ENCODE measurements at places on chromosomes 2 and 18.

- no peak for DNase-seq
These were observed 21.7 kb upstream of the IHH start for GRCh38 chr2:219082332-219082958.

GRCh38 chr2:28972778-28973335, 8.2 kb upstream of the TOGARAM2 start:
- no peak for DNase-seq

GRCh38 chr2:40043191-40043590, 264.1 kb upstream of the THUMPD2 start:
- DNase-seq, result no peak

- DNase-seq, result no peak
These were observed 10.8 kb downstream of the KHK start for GRCh38 chr2:27097341-27097740.

DNA sequence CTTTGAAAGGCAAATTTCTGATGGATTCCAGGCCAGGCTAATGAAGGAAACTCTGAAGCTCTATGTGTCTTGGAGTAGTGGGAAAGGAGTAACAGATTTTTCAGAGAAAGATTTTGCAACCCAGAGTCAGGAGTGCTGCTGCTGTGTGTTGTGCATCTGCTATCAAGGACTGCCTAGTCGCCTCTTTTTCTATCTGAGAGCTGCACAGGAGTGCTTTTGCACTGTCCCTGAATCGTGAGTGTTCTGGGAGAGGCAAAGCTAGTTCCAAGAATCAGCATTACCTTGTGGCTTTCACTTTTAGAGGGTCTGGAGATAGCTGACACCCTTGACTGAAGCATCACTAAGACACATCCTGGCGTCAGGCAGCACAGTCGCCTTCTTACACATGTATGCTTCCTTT, 336.4 kb downstream of the PARD3B start:
- DNase-seq, result no peak

DNA sequence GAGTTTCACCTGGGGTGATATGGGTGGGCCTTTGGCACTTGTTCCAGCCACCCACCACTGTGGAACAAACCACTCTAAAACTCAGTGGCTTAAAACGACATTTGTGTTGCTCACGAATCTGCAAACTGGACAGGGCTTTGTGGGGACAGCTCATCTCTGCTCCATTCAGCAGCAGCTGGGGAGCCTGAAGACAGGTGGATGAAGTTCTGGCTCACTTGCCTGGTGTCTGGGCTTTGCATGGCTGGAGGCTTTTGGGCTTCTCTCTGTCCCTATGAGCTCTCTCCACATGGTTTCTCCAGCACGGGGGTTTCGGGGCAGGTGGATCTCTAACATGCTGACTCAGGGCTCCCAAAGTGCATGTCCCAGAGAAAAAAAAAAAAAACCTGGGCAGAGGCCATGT, 93.0 kb upstream of the GLI2 start:
- DNase-seq, result no peak

- DNase-seq, result no peak
These were observed 598 bp upstream of the CEP68 start for GRCh38 chr2:65055422-65056214.

DNA sequence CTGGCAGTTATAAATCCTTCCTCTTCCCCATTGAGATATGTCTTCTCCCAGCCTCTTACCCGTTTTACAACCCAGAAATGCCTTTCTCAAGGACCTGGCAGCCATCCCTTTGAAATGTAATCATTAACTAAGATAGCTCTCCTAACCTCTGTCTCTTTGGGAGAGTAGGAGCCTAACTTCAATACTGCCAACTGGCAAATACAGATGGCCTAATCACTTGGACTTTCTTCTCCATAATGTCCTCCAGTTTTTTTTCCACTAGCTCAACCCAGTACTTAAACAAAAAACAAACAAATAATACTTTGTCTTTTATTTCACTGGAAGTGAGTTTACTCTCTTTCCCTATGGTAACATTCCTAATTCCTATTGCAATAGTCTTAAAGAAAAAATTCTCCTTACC, 1391.1 kb downstream of the SUCLG1 start:
- no peak for DNase-seq

DNA sequence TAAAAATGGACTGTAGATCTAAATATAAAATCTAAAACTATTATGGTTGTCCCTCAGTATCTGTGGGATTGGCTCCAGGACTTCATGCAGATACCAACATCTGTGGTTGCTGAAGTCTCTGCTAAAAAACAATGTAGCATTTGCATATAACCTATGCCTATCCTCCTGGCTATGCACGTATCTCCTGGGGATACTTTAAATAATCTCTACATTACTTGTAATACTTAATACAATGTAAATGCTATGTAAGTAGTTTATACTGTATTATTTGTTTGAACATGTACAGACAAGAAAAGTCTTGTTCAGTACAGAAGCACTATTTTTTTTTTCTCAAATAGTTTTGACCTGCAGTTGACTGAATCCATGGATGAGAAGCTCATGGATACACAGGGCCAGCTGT, 134.9 kb downstream of the ZAP70 start:
- DNase-seq, result no peak

DNA sequence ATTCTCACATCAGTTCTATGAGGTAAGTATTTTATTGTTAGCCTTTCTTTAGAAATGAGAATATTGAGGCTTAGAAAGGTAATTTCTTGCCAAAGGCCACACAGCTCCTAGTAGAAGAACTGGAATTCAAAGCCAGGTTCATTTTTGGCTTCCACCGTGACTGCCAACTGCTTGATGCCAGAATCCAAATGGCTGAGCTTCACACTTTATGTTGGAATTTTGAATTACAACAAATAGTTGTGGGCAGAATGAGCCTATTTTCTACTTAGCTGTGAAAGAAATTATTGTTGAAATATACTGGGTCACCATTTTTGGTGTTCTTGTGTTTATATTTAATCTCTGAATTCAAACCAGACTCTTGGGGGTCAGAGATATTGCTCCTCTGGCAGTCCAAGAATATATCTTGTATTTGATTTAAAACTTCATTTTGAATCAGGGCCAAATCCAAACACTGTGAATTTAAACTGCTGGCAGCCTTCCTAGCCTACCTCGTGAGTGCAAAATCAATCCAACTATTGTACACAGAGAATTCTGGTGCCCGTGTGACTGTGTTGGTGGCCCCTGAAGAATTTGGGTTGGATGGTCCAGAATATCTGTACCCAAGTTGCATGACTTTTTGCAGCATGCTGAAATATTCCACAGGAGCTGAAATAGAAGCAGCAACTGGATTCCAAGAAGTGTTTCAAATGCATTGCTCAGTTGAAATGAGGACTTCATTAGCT, 35.6 kb upstream of the LPIN1 start:
- no peak for DNase-seq

DNA sequence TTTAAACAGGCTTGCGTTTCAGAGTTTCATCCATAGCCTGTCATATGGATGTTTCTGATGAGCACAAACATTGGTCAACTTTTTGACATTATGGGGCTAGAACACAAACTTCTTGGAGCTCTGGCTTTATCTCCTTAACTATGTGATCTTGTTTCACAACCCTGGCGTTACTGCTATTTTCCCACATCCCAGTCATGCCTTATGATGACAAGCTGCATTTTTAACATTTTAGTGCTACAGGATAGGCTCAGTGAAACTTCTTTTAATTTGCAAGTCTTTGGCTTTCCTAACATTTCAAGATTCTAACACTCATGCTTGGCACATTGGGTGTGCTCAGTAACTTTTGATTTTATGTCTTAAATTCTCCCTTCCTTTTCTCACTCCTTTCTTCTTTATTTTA, 21.0 kb upstream of the PDE1A start:
- DNase-seq, result no peak

DNA sequence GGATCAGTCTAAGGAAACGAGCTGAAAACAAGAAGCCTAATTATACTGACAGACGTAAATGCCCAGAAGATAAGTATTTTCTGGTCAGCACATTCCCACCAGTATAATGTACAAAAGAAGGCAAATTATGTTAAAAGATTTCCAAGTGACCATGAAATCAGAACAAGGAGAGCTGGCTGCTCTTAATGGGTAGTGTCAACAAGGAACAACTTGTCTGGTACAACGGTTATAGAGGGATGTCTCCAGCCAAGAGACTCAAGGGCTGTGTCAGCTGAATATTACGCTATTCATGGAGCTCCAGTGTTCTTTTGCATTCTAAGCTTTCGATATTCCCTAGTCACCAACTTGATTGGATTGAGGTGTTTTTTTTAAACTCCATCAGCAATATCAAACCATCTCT, 8.6 kb upstream of the L3MBTL4 start:
- DNase-seq, result no peak

- no peak for DNase-seq
These were observed 26.8 kb downstream of the ADRA2B start for GRCh38 chr2:96089356-96090195.

Measured in activated gamma-delta T cell treated with anti-CD3 and anti-CD28 coated beads, Interleukin-2, amount 50 U/mL, for 16 hours (primary cell).